Pancreas (tissue), 10 donors: ENCODE measurements at places on chromosomes 6 and 20. TPM values are rescaled to one million over a fixed set of nuclear protein-coding genes. Genes with fewer than 3 reads are reported as not detected.

The FAM184A gene
- 6.4 TPM for polyA plus RNA-seq

DNA sequence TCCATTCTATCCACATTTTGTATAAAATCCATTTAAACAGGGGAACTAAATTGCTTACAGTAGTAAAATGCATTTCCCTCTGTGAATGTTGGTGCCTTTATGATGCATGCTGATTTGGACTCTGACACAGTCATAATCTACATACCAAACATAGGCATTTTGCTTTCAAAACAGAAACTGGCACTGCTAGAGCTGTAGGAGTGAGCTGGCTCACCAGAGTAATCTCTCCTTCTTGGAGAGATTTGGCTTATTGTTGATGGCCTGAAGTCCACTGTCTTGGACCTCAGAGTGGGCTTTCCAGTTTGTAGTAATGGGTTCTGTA lies 363.2 kb upstream of the FLRT3 start:
- no peak for DNase-seq

DNA sequence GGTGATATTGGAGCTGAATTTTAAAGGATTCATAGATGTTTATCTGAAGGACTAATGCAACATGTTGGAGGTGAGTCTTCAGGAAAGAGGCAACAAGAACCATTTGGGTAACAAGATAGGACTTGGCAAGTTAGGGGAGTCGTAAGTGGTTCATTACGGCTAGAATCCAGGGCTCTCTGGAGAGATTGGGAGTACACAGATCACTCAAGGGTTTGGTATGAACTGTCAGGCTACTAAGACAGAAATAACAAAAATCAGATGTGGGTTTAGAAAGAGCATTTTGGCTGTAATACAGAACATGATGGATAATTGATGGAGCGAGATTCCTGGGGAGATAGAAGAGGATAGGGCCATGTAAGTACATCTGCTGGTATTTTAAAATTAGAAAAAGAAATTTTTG lies 86.3 kb upstream of the ESR1 start:
- no peak for DNase-seq

DNA sequence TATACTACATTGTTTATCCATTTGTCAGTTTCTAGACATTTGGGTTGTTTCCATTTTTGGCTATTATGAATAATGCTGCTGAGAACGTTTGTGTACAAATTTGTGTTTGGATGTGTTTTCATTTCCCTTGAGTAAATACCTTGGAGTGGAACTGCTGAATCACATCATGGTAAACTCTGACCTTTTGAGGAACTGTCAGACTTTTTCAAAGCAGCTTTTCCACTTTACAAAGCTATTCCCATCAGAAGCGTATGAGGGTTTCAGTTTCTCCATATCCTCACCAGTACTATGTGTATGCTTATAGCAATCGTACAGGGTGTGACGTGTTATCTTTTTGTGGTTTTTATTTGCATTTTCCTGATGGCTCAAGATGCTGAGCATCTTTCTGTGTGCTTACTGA lies 103.7 kb downstream of the MYO6 start:
- DNase-seq, result no peak

- no peak for DNase-seq
These were observed 71.5 kb downstream of the JAG1 start for GRCh38 chr20:10602221-10602871.

The SMOC2 gene
- 7.1 TPM for polyA plus RNA-seq

- DNase-seq, result no peak
These were observed 290.0 kb downstream of the PTPRK start for GRCh38 chr6:128230267-128230989.

DNA sequence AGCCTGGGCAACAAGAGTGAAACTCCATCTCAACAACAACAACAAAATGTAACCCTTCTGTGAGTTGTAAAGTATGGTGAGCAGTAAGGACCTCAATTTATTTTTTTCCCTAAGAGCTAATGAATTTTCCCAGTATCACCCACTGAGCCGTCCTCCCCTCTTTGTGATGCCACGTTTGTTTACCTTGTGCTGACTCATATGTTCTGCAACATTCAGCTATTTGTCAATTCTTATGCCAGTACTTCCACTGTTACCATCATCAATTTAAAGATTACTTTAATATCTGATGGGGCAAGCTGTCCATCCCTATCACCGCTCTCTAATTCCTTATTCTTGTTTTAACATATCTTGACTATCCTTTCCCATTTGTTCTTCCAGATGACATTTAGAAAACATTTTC lies 37.5 kb downstream of the MAK start:
- no peak for DNase-seq

The ZC2HC1B gene
- not detected for polyA plus RNA-seq

GRCh38 chr20:16437387-16437996 lies 135.8 kb downstream of the KIF16B start:
- DNase-seq, result no peak
